Neural progenitor cell (in vitro differentiated cells): ENCODE measurements at places on chromosomes 5 and 9.
A peak's percentile ranks its signal among the peaks of the same experiment; 100 is the strongest.

- DNase-seq: no peak
These were observed 343.2 kb downstream of the DEPDC1B start for GRCh38 chr5:60356745-60357144.

GRCh38 chr9:98873951-98874371 is 66.5 kb downstream of the GALNT12 start:
- no peak for DNase-seq

DNA sequence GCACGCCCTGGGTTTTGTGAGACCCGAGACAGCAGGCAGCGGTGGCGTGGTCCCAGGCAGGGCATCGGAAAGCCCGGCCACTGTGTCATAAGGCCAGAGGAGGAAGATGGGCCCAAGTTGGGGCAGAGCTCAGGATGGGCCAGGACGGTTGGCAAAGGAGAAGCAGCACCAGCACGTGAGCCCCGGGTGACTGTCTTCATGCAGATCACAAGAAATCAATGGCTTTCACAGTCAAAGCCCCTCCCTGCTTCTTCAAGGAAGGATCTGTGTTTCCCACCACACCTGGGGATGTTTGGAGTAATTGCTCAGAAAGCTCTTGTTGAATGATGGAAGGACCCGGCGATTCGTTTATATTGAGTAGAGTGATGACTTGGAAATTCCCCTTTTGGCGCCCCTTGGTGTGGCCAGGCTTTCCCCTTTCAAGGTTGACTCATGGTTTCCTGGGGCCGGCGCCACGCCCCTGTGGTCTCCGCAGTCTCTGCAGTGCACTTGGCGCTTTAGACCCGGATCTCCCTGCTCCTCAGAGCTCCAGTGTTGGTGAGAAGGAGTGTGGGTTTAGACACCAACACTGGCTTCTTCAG is 52.1 kb downstream of the IL31RA start:
- no peak for DNase-seq

DNA sequence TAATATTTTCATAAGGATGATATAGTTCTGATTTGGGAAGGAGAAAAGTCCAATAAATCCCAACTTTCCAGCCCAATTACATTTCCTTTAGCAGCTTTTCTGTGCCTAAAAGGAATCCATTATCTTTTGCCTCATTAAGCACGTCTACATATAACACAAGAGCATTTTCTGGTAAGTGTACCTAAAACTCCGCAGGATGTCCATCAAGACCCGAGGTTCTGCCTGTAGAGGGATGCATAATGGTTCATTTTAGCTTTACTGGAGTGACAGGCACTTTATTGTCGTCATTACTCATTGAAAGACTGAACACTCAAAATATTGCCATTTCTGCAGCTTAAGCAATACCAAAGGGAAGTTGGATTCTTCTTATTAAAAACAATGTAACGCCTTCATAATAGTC is 669.0 kb downstream of the PRELID2 start:
- no peak for DNase-seq

GRCh38 chr9:4124266-4124665 is 175.6 kb downstream of the GLIS3 start:
- DNase-seq: no peak

GRCh38 chr5:55175781-55176175 is 2.8 kb upstream of the CDC20B start:
- peak; percentile 44 for DNase-seq

DNA sequence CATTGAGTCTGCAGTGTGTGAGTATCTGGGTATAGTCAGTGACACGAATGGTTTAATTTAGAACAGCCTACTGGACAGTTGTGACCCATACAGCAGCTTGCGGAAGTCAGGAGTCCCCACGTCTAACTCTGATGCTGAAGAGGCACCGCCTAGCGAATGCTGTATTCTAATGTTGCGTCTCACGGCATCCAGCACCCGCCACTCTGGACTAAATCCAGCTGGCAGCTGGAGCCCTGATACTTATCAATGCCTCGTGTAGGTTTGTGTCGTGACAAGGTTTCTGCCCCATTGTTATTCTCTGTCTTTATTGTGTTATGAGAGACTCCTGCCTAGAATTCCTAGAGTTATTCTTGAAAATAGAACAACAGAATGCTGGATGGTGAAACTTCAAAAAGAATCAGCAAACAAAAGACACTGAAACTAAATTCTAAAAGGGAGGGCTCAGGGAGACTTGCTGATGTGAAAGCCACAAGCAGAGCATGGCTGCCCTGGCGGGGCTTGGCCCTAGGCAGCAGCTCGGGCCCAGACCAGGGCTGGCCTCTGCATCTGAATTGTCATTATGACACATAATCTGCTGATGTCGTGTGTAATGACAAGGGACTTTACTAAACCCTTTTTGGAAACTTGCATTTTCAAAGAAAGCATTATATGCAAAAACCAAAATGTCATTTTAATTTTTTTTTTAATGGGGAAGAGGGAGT is 123.5 kb upstream of the ICE1 start:
- no peak for DNase-seq
